ENCODE measurements at places on chromosomes 11 and 22.

- no peak for DNase-seq
These were observed 21.2 kb upstream of the PSMA1 start for GRCh38 chr11:14541192-14541947.

GRCh38 chr11:63880403-63880790, 36.6 kb downstream of the RCOR2 start:
- DNase-seq: no peak

DNA sequence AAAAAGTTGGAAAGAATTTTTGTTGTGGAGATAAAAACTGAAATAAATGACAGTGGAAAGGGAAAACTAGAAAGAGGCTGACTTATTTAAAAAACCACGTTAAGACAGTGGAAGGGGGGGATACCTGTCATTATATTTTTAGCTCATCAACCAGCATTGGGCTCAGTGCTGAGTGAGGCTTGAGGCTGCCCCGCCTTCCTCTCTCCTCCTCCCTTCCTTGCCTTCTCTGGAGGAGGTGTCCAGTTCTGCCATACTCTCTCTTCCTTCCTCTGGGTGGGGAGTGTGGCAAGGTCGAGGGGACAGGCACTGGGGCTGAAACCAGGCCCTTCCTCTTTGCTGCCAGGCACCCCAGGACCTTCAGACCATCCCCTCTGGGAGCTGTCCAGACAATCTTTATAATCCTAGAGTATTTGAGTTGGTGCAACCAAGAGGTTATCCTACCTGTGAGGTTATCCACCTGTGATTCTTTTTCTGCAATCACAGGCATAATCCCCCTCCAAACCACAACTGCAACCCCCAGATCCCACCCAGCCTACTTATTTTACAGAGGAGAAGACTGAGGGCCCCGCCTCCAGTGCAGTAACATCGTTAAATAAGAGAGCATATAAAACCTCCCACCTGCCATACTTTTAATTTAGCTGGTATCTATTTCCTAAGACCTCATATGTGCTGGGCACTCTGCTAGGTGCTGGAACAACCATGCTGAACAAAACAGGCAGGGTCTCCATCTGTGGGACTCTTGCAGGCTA, 578.5 kb downstream of the BUD13 start:
- DNase-seq: no peak

GRCh38 chr22:27754247-27754887, 47.2 kb downstream of the MN1 start:
- no peak for DNase-seq

DNA sequence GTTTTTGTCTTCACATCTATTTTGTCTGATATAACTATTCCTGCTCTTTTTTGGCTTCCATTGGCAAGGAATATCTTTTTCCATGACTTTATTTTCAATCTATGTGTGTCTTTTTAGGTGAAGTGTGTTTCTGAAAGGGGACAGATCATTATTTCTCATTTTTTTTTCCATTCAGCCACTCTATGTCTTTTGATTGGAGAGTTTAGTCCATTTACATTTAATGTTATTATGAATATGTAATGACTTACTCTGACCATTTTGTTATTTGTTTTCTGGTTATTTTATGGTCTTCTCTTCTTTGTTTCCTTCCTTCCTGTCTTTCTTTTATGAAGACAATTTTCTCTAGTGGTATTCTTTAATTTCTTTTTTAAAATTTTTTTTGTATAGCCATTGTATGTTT, 178.6 kb upstream of the CNTN5 start:
- DNase-seq: no peak

DNA sequence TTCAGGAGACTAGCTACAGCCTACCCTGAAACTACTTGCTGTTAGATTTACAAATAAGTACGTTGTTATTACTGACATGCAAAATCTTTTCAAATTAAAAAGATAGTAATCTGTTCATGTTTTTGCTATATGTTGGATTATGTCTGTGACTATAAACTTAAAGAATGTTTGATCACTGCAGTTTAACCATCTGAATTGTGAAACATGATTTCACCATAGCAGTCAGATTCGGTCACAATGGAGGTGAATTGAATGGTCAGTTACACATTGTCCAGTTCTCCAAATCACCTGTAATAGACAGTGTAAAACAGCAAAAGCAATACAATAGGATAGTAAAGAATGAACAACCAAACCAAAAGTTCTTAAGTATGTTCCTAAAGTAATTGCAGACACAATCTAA, 43.3 kb downstream of the CCDC83 start:
- no peak for DNase-seq

DNA sequence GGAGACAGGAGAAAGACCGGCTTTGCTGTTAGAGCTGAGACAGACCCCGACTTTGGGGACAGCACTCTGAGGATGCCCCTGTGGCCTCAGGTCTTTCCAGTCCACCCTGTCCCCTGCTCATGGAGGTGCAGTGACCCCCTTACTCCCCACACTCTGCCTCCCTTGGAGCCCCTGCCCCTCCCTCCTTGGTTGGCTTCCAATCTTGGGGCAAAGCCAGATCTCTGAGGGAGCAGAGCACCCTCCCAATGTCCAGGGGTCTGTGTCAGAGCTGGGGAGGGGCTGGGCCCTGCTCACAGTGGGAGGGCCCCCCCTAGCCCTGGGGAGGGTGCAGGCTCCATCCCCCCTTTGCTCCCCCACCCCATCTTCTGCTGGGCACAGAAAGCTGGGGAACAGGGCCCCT, 50.0 kb downstream of the IGLL1 start:
- DNase-seq: no peak

DNA sequence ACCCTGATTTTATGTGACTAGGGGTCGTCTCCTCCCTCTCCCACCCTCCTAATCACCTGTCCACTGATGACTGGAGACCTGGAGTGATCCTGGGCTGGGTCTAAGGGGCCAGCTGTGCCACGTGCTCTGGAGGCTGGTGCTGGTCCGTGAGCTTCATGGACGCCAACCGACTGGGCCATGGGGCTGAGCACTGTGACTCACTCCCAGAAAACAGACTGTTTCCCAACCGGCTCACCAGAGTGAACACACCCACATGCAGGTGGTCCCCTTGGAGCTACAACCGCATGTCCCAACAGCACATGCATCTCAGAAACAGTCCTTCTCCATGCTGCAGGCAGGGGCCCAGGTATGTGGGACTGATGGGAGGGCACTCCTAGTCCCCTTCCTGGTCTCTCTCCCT, 14.0 kb upstream of the LMO1 start:
- DNase-seq: no peak

- peak; percentile 76 for DNase-seq
These were observed 324.4 kb downstream of the NTM start for GRCh38 chr11:131694526-131695424.

- DNase-seq: no peak
These were observed 20.5 kb upstream of the PARVB start for GRCh38 chr22:44003405-44004103.

DNA sequence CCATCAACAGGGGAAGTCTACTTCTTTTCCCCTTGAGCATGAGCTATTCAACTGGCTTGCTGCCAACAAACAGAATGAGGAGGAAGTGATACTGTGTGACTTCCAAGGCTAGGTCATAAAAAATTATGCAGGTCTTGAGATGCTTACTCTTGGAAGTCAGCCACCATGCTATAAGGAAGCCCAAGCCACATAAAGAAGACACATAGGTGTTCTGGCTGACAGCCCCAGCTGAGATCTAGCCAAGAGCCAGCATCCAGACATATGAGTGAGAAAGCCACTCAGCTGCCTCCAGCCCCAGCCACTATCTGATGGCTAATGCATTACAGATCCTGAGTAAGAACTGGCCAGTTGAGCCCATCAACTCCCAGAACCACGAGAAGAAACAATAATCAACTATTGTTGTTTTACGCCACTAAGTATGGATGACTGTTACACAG, 31.0 kb upstream of the PPP2R1B start:
- no peak for DNase-seq

DNA sequence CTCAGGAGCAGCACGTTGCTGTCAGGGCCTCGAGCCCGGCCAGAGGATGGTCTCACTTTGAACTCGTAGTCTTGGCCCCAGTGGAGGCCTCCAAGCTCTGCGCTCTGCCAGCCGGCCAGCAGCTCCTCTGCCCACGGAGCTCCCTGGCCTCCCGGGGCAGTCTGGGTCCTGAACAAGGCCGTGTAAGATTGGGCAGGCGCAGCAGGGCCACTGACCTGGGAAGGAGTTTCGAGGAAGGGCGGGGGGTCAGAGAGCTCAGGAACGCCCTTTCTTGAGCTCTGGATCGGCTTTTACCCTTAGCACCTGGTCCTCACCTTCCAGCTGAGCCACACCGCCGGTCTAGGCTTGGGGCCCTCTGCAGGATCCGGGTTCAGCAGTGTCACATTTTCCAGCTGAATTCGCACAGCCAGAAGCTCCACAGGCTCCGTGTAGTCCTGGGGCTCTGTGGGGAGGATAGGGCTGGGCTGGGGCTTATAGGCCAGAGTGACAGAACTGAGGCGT, 2.1 kb downstream of the ROBO4 start:
- no peak for DNase-seq

DNA sequence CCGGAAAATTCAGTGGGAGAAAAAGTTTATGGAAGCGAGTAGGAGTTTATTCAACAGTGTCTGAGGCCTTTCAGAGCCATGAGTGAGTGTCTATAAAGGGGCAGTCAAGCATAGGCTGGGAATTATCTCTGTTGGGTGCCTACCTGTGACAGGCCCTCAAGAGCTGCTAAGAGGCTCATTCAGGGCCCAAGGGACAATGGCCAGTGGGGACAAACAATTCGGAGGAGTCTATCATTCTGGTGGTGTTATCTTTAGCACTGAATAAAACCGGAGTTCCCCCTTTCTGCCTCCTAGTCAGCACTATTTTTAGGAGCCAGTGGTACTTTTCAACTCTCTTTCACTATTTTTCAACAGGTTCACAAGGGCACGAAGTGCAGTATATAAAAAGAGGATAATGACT, 89.5 kb upstream of the HTATIP2 start:
- DNase-seq: no peak

GRCh38 chr11:20342347-20343141, 21.0 kb upstream of the HTATIP2 start:
- DNase-seq: no peak

GRCh38 chr11:119673759-119674336, 55.2 kb downstream of the NECTIN1 start:
- DNase-seq: peak; percentile 22

- no peak for DNase-seq
These were observed 12.7 kb downstream of the LGALS12 start for GRCh38 chr11:63518548-63518947.

DNA sequence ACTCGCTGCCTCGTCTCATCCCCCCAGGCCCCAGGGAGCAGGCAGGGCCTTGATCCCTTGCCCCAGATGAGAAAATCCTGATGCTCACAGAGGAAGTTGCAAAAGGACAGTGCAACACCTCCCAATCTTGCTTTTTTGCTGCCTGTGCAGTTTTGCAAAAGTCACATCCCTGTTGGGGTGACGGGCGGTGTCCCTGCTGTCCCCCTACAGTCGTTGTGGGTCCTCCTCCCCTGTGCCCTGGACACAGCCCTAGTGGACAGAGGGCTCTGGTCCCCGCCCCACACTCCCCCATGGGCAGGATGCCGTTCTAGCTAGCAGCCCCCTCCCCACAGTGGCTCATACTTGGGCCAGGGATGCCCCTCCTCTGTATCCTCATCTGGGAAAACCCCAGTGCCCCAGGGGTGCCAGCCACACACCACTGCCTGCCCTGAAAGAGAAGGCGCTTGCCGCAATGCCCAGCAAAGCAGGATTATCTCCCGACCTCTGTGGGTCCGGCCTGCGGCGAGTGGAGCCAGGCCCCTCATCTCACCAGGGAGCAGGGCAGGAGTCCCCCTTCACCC, 18.4 kb upstream of the CTSD start:
- no peak for DNase-seq

DNA sequence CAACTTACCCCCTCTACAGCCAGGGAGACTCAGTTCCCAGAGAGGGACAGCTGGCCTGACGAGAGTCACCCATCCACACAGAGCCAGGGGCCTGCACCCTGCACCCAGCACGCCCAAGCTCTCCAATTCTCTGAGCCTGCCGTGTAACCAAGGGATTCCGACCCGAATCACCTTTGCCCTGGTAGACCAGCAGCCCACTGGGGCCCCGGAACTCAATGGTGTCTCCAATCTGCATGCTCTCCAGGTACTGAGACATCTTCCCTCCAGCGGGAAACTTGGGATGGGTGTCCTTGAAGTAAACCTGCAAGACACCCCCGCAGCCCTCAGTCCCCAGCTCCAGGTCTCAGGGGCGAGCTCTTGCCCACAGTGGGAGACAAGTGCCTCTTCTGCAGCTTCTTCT, 12.4 kb downstream of the ATP5MGL start:
- DNase-seq: no peak

DNA sequence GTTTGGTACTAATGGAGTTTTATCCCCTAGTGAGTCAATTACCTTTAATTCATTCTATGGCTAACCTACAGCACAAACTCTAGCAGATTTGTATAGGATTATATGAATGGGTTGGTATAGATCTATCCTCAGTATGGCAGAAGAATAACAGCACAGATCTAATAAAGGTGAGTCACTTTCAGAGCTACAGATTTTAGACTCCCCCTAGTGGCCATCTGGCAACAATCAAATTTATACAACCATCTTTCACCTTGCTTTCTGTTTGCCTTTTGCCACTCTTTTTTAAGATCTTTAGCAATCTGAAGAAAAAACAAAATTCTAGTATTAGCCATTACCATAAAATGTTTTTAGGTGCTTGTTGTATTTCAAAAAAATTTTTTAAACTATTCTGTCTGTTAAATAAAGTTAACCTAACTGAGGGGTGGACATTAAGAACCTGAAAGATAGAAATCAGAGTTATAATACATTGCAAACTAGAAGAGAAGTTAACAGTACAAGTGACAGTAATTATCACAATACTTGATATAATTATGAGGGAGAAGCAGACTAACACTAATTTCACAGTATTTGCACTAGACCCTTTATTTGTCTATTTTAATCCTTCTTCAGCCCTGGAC, 25.8 kb downstream of the DDIAS start:
- no peak for DNase-seq

- DNase-seq: no peak
These were observed 43.9 kb downstream of the ADM start for GRCh38 chr11:10348650-10349280.

DNA sequence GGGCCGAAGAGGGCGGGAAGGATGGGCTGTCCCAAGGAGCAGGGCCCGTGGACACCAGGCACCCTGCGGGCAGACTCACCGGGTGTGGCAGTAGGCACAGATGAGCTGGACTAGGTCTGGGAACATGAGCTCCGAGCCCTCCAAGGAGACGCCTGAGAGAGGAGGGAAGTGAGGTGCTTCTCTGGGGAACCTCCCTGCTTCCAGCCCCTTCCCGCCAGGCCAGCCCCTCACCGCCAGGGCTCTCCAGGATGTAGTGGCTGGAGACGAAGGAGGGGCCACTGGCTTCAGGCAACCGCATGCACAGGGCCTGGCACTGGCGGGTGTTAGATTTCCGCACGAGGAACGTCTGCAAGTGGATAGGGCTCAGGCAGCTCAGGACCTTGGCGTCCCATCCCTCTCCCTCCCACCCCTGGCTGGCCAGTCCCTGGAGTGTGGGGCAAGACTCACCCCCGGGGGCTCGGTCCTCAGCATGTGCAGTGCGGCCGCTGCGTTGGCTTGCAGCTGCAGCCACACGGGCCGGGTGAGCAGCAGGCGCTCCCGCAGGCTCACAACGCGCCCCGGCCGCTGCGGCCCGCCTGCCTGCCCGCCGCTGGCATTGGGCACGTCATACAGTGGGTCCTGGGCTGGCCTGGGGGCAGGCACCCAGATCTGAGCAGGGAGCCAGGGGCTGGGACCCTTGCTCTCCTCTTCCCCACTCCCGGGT, 552 bp downstream of the RIN1 start:
- DNase-seq: no peak

GRCh38 chr22:30312053-30312452, 14.7 kb downstream of the TBC1D10A start:
- no peak for DNase-seq

GRCh38 chr11:100757646-100758045, 70.6 kb downstream of the ARHGAP42 start:
- no peak for DNase-seq

GRCh38 chr11:17855531-17856290, 121.1 kb downstream of the KCNC1 start:
- DNase-seq: no peak

All from stimulated activated CD4-positive, alpha-beta T cell treated with anti-CD3 and anti-CD28 coated beads, Interleukin-2, amount 100 ng/mL, for 24 hours (primary cell).